ENCODE measurements at places on chromosomes 6 and 20. TPM values are rescaled to one million over a fixed set of nuclear protein-coding genes. Genes with fewer than 3 reads are reported as not detected.

Gene OR2B6
- not detected for total RNA-seq

Gene IL17F
- total RNA-seq = not detected

Gene REM1
- total RNA-seq = not detected

DNA sequence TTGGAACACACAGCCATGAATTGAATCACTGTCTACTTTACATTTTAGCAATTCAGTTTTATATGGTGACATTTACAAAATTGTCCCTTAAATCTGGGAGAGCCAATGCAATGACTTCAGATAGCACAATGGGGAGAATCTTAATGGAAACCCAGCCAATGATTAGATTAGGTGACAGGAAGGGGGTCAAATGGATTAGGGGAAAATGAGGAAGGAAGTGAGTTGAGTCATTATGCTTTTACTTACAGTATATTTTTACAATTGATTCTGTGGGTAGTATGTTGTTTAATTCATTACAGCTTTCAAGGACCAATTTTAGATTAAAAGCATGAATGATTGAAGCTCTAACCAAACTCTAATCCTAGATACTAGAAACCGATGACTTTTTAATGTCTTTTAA is 229.8 kb downstream of the SOX4 start:
- H3K4me1 ChIP-seq = peaks cover 50% of the 10 kb centered on the region
- no peak overlapping the region for H3K4me3 ChIP-seq
- no peak overlapping the region for H3K27ac ChIP-seq
- H3K36me3 ChIP-seq = no peaks in the 10 kb centered on the region

DNA sequence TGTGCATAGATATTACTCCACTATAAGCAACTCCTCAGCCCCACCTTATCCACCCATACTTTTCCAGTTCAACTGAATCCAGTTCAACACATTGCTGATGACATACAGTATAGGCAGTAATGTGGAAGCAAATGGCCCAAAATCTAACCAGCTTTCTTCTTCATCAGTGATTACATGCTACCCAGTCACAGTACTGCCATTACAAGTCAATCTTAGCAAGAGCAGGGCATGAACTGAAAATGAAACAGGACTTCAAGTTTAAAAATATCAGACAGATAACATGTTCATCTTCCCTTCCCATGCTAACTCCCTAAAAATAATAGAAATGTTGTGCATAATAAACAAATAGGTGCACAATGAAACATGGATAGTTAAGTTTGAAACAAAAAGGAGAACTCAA is 19.2 kb downstream of the RRAGD start:
- H3K4me1 ChIP-seq = no peaks in the 10 kb centered on the region
- H3K4me3 ChIP-seq = no peak overlapping the region
- H3K36me3 ChIP-seq = no peaks in the 10 kb centered on the region
- no peak for DNase-seq

Data from Caco-2 (cell line).